ENCODE measurements at places on chromosomes 5 and 9.

DNA sequence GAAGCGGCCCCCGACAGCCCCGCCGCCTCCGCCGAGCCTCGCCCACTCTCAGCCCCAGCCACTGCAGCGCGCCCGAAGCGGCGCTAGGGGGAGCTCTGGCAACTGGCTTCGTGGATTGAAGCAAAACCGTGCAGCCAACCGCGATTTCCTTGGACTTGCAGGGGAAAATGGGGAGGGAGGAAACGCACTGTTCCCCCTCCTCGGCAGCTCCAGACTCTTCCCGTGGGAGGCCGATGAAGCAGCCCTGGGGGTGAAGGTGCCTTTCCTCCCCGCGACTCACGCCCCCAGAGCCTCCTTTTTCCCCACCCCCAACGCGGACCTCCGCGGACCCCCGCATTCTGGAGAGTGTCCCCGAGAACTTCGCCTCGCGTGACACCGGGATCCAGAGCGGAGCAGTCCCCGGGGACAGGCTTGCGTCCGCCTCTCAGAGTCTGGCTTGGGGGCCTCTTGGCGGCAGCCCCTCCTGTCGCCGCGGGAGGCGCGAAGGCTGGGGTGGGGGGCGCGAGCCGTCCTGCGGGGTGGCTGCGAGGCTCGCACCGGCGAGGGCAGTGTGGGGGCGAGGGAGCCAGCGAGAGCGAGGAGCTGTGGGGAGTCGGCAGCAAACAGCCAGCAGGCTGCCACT, 3.8 kb downstream of the IER5L start:
- peak; percentile 95 for DNase-seq

- DNase-seq = no peak
Measured at GRCh38 chr5:124755565-124755964, 9.1 kb upstream of the ZNF608 start.

GRCh38 chr9:130940693-130941576, 1.9 kb upstream of the FIBCD1 start:
- peak; percentile 99 for DNase-seq

GRCh38 chr9:137046088-137046787, at the start of gene NPDC1:
Gene NPDC1 (minus strand): TSS chr9:137046177. CDS start chr9:137045989, 188 bp downstream.
- DNase-seq = peak; percentile 98

GRCh38 chr5:154861946-154862345, 3.5 kb downstream of the CNOT8 start:
- no peak for DNase-seq

DNA sequence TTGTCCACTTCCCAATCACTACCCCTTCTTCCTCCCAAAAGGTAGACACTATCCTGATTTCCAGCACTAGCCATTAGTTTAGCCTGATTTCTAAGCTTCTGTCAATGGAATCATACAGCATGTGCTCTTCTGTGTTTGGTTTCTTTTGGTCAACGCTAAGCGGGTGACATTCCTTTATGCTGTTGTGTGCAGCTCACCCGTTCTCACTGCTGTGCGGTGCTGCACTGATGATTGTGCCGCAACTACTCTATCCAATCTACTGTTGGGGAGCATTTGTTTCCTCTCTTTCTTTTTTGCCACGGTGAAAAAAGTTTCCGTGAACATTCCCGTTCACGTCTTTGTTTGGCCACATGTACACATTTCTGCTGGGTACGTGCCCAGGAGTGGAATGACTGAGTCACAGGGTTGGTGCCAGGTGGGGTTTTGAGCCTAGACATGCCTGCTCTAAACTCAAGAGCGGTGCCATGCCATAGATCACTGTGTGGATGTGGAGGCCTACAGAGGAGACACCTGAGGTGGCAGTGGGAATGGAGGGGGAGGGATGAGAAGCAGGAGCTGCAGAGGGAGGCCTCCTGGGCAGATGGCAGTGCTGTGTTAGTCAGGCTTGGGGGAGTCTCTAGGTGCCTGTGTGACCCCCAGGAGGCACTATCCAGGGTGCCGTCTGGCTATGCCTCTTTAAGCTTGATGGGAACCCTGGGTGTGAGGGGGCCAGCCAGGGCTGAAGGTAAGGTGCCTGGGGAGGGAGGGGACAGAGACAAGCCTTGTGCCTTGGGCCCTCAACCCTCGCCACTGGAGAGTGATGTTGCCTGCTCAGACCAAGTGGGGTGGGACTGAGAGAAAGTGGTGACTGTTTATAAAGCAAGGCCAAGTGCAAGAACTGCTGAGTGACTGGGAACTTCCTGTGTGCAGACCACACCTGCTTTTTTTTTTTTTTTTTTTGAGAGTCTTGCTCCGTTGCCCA, 11.4 kb upstream of the ANKRD33B start:
- peak; percentile 55 for DNase-seq

DNA sequence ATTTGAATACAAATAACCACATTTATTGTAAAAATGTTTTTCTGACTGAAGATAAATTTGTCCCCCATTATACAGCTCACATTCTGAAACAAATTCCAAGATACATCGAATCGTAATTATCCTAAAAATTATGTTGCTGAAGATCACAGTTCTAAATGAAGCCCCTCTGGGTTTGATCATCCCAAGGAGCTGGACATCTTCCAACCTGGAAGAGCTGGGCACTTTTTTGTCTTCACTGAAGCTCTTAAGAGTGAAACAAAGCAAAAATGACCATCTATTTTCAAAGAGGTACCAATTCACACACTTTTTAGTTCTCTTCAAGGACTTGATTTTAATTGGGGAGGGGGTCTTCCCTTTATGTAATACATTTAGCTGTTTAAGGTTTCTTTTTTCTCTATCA, 5.5 kb downstream of the CTNND2 start:
- no peak for DNase-seq

Measured in endodermal cell (in vitro differentiated cells).